ENCODE measurements at places on chromosomes 1 and 21.

DNA sequence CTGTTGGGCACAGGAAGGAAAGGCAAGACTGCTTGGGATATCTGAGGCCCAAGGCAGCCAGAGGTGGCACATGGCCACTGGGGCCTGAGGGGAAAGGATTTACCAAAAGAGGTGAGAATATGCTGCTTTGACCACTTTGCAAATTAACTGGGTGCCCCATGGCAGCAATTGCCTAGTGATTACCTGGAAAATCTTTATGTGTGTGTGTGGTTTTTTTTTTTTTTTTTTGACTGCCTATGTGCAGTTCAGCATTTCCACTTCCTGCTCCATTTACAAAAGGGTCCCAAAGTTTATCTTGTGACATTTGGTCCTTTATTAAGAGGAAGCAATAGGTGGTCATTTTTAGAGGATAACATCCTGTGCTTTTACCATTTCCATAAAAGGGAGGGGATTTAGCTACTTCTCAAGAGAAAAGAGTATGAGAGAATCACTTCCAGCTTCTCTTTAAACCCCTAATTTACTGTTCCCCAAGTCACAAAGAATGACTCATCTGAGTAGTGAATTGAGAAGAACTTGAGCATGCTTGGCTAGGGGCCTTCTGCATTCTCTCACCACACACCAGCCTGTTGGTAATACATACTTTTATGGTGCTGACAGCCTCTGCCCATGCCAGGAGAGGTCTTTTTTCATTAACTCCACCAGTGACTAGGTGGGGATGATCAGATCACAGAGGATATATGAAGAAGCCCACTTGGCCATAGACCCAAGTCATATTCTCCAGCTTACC lies 52.1 kb downstream of the SYDE2 start:
- no peak for DNase-seq

GRCh38 chr1:183477986-183478781 lies 5.9 kb downstream of the SMG7 start:
- no peak for DNase-seq

DNA sequence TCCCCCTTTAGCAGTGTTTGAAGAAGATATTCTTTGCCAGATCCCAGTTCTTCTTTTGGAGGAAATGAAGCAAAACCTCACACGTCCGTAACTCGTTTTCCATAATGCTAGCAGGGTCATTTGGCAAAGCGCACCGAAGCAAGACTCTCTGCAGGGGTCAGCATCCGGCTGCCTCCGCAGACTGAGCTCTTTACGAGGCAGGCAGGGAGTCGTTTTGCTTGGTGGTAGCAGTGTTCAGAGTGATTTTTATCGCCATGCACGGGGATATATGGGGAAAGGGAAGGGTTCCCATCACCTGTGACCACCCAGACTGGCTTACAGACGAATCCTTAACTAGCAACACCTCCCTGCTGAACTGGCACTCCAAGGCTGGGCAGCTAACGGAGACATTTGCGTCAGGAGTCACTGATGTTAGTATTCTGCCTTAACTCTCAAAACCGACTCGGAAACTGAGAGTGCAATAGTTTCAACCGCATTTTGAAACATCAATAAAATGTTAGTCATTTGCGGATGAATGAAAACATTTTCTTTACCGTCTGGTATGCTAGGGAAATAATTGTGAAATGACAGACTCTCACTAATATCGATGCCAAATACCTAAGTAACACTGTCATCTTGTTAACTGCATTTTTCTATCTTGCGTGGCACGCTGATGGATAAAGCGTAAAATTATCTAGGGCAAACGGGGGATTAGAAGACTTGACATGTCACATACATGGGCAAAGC lies 2.2 kb upstream of the NEGR1 start:
- DNase-seq = peak; percentile 62

DNA sequence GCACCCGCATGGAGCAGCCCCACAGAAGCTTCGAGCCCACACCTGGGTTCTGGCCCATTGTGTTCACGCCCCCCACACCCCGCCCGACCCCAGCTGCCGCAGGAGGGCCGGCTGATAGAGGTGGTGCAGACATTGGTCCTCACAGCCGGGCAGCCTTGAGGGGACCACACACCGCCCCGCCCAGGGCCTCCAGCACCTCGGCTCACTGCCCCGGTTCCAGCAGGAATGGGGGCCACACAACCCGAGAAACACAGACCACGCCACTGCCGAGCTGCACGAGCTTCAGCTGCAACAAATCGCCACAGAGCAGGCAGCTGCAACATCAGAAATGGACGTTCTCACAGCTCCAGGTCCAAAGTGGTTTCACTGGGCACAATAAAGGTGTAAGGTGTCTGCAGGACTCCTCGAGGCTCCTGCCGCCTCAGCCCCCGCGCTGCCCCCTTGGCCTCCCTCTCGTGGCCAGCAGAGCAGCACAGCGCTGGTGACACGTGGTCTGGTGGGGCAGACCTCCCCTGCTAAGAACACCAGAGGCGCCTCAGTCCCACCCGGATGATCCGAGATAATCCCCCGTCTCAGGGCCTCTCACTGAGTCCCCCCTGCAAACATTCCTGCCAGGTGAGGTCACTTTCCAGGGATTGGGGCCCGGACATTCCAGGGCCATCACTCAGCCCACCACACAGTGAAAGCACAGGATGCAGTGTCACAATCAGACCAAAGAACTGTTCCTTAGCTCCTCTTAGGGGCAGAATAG lies 62.3 kb upstream of the ADARB1 start:
- peak; percentile 49 for DNase-seq

GRCh38 chr1:233340966-233341516 lies 13.5 kb downstream of the MAP3K21 start:
- DNase-seq = no peak

DNA sequence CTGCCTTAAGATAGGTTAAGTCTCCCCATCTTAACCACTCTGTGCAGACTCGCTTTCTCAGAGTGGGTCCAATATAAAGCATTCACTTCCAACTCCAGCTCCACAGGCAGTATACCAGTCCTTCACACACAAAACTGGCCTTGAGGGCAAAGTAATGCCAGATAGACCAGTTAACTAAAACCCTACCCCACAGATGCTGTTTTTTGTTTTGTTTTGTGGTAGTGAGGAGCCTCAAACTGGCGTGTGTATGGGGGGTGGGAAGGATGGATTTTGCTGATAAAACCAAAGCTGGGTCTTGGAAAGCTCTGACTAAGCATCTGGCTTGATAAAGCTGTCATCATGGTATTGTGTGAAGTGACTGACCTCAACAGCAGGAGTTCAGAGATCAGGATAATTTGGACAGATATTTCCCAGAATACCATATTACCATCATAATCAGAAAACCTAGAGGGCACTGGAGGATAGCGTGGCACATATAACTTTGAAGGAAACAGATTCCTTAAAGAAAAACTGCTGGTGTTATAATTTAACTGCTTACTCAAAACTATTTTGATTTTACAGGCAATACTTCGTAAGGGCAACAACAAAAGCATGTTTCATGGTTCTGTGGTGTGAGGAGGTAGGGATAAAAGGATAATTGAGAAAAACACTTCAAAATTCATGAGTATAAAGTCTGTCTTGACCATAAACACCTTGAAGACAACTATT lies 29.6 kb upstream of the CPLANE2 start:
- DNase-seq = no peak

DNA sequence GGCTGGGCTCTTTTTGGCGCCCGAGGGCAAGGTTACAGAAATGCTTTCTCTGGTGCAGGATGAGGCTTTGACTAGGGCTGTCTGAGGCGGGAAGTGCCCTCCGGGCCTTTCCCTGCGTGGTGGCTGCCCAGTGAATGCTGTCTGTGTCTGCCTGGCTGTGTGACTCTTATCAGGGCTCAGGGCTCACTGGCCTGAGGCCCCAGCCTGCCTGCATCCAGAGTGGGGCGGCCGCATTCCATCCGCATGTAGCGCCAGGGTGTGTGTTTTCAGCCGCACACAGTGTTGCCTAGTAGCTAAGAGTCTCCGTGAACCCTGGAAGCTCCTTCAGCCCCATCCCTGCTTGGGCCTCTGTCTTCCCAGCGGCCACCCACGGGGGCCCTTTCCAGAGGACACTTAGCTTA lies 59.1 kb downstream of the FAAP20 start:
- no peak for DNase-seq

DNA sequence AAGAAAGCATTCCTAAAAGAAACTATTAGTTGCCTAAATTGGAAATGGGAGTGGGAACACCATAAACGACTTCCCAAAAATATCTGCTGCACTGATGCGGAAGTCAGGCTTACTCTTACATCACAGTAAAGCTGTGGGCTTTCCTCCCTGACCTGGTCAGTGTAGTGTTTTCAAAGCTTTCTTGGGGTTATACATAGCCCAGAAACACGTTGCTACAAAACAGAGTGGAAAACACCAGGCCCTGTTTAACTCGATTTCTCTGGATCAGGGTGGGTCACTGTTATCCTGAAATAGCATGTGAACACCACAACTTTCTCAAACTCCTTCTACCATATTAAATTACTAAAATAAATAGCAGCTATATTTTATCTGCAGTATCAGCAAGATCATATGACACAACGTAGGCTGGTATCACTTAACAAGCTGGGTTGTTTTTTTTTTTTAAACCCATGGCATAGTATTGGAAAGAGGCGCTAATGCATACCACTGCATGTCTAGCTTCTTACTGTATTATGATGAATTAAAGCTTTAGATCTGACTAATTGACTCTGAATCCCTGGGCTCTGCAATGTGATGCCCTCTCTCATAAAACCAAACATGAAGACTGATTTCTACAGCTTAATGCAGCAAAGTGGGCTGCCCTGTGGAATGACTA lies 184.6 kb downstream of the TGFB2 start:
- DNase-seq = no peak

- DNase-seq = no peak
These were observed 691 bp upstream of the KIFAP3 start for GRCh38 chr1:170075186-170075585.

GRCh38 chr1:212621043-212621948 lies 12.7 kb downstream of the ATF3 start:
- DNase-seq = no peak
